ENCODE measurements at places on chromosomes 7 and 10.

GRCh38 chr7:45241339-45242109, 83.9 kb downstream of the RAMP3 start:
- no peak for DNase-seq

- DNase-seq, result no peak
These were observed 14.3 kb downstream of the UBTD1 start for GRCh38 chr10:97512993-97513392.

- DNase-seq, result no peak
These were observed 37.3 kb upstream of the TPST1 start for GRCh38 chr7:66167773-66168387.

GRCh38 chr7:49852619-49853462, 79.4 kb downstream of the VWC2 start:
- no peak for DNase-seq

- DNase-seq, result peak; percentile 85
These were observed 1.7 kb upstream of the MYO1G start for GRCh38 chr7:44980393-44981034.

DNA sequence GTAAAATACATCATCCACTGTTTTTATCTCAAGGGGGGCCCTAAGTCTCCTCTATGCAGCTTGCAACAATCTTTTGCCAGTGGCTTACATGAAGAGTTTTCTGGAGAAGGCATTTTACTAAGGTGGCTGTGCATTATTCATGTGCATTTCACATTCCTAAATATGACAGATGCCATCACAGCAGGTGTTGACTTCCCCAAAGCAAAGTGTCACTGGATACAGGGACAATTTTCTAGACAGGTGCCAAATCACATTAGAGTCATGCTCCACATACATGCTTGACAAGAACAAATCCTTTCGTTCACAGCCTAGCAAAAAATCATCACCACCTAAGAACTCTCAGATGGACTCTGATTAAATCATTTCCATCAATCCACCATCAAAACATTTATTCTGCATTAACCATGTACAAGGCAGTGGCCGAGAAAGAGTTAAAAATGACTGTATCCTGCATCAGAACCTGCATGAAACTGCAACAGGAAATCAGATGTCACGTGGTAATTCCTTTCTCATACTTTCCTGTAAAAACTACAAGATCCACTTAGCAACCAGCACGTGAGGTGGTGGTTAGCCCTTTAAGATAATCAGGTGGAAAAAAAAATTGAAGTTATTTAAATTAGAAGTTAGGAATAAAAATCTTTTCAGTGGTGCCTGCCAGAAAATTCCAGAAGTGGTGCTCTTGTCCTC, 88.2 kb upstream of the AFAP1L2 start:
- no peak for DNase-seq

- DNase-seq, result no peak
These were observed 11.8 kb upstream of the COBL start for GRCh38 chr7:51328351-51328801.

DNA sequence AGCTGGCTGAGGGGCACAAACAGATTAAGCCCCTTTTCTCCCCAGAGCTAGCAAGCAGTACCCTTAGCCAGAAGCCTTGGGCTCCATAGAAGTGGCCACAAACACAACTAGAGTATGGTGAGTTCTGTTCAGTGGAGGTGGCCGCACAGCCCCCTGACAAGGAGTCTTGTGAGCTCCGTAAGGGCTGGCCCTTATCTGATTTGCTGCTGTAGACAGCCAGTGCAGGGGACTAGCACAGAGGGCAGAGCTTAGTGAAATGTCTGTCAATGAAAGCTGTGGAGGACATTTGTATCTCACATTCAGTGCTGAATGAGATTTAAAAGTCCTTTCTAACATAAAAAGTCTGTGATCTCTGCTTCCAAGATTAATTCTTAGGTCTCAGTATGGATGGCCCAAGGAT, 137.3 kb downstream of the AUTS2 start:
- DNase-seq, result no peak

- DNase-seq, result no peak
These were observed 106.1 kb downstream of the CHN2 start for GRCh38 chr7:29300649-29301048.

DNA sequence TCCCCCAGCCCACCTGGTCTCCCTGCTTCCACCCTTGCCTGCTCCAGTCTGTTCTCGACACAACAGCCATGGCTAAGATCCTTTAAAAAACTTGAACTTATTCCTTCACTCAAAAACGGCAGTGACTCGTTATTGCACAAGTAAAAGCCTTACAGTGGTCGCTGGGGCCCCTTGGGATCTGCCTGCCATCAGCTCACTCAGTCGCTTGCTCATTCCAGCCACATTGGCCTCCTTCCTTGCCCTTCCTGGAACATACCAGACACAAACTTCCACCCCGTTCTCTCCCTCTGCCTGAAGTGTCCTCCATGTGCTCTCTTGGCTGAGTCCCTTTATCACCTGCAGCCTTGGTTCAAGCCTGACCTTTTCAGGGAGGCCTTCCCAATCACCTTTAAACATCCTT, 4.7 kb downstream of the CCNY start:
- no peak for DNase-seq

GRCh38 chr7:34260279-34260678, 354.9 kb downstream of the BMPER start:
- no peak for DNase-seq

DNA sequence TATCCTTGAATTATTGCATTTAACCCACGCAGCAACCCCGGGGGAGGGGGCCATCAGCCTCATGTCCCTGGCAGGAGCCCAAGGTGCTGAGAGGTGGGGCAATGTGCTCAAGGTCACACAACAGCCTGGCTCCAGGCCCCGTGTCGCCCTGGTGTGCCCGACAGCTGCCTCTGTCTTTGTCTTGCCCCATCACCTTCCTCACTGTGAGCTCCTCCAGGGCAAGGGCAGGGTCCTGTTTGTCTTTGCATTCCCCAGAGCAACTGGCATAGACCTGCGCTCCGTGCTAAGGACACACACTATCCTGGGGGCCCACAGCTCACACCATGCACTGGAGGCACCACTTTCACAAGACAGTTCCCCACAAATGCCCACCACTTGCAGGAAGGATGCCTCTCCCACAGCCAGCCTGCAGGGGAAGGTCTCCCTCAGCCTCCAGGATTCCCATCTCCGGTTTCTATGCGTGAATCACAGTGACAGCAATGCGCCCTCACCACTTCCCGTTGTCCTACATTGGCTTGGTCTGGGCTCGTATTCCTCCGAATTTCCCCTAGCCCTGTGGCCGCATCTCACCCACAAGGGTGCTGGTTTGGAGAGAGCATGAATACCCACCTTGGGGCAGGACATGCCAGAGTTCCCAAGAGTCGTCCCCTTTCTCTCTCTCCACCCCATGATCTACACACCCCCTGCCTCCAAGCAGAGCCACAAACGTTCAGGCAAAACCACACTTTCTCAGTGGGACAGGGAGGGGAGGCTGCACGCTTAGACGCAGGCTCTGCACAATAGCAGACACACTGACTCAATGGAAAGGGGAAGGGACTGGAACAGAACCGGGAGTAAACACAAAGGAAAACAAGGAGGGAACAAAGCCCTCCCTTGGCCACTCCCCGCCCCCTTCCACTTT, 10.3 kb downstream of the ITPRIP start:
- DNase-seq, result no peak

DNA sequence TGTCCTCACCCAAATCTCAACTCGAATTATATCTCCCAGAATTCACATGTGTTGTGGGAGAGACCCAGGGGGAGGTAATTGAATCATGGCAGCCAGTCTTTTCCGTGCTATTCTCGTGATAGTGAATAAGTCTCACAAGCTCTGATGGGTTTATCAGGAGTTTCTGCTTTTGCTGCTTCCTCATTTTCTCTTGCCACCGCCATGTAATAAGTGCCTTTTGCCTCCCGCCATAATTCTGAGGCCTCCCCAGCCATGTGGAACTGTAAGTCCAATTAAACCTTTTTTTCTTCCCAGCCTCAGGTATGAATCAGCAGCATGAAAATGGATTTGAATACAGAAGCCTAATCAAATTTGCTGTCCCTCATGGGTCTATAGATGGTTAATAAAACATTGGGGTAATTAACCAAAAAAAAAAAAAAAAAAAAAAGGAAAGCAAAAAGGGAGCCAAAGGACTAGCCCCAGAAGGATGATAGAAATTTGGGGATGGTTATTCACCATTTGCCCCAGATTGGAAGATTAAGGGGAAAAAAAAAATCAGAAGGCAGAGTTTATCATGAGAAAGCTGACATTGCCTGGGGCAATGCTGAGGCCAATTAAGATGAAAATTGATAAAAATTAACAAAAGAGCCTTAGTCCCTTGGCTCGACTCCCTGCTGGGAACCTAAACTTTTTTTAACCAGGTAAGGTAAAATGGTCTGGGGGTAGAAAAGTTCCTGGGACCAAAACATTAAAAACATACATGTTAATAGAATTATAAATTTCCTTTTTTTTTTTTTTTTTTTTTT, 27.6 kb downstream of the AVL9 start:
- no peak for DNase-seq

GRCh38 chr7:105830405-105831301, 45.7 kb downstream of the ATXN7L1 start:
- peak; percentile 45 for DNase-seq

GRCh38 chr7:805261-805660, 27.0 kb upstream of the SUN1 start:
- DNase-seq, result no peak

DNA sequence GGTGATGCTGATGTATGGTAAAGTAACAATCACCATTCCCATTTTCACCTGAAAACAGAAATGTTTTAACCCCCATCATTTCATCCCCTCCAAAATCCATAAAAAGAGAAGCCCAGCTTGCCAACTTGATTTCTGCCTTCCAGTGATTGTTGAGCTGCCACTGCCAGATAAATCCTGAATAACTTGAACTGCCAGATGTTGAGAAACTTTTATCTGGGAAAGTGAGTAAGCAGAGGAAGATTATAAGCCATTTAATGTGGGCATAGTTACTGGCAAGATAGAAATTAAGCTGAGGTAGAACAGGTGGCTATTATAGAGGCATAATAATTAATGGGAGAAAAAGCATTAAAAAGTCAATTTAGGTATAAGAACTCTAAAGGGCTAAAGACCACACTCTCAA, 534.1 kb downstream of the ANKRD7 start:
- no peak for DNase-seq

- DNase-seq, result peak; percentile 68
These were observed 171.2 kb upstream of the TNRC18 start for GRCh38 chr7:5594616-5595544.

DNA sequence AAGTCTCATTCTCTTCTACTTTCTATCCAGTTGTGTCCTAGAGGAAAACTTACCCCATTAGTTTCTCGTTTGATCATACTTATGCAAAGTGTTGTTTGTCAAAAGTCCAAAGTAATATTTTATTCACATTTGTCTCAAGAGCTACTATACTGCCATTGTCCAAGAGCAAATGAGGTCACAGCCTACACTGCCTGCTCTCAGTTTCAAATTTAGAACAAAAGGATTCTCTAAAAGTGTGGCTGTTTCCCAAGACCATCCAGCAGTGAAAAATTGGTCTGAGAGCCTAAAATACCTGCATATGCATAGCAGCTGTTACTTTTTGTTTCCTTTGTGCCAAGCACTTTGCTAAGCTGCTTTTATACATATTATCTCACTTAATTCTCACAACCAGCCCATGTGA, 439.5 kb upstream of the NFE2L3 start:
- DNase-seq, result no peak

DNA sequence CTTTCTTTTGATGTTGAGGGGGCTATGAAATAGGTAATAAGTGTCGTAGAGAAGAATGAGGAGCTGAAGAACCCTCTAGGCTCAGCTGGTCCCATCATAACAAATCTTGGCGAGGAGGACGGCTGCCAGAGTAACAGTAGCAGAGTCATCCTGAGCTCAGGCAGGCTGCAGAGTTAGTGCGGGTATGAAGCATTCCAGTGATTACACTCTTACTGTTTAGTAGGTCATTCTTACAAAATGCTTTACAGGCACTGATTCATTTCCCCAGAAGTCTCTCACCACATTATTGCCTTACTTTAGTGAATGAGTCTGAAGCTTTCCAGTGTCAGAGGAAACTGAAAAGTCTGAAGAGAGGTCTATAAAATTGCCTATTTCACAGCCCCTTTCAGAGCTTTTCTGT, 43.9 kb upstream of the GPR158 start:
- DNase-seq, result no peak

DNA sequence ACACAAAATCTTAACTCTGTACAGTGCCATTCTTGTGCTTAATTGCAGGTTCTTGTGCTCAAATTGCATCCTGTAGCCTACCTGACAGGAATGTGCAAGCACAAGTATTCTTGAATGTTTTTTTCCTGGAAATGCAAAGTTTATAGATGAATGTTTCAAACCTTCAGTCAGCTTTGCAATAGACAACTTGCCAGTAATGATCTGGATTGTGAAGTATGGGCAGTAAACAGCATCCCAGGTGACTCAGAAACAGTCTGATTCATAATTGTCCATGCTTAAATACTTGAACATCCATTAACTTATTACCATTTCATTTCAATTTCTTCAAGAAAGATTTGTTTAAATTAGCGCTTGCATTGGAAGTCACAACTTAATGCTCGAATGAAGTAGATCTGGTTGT, 347.2 kb downstream of the SDK1 start:
- DNase-seq, result no peak

GRCh38 chr10:127013211-127013656, 108.0 kb downstream of the DOCK1 start:
- DNase-seq, result no peak

GRCh38 chr7:127571741-127572505, 13.5 kb downstream of the GCC1 start:
- DNase-seq, result no peak

GRCh38 chr7:147516391-147516790, 1074.2 kb upstream of the C7orf33 start:
- DNase-seq, result no peak

DNA sequence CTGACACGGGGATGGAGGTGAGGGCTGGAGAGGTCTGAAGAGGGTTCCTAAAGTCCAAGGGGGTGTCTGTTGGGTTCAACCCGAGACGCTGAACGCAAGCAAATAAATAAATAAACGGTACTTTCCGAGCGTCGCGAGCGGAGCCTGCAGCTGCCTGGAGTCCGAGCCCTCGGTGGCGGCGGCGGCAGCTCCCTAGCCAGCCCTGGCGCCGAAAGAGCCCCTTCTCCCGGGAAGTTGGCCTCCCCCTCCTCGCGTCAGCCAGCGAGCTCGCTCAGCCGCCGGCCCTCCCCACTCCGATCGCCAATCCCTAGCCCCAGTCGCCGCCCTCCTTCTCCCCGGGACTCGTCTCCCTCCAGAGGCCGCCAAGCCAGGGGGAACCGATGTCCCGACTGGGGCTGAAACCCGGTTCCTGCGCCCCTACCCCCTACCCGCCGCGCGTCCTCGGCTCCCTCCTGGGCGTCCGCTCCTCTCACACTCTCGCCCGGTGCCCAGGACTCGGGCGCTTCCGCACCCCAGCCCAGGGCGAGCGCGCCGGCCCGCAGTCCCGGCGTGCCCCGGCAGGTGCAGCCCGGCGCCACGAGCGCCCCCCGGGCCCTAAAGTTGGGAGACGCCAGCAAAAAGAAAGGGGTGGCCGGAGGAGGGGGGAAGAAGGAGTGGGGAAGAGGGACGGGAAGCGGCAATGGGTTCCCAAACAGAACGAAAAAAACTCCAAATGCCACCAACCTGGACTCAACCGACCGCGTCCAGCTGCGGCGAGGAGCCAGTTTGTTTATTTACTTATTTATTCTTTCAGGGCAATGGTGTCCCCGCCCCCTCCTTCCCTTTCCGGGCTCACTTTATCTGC, at the start of gene GFRA1:
Gene GFRA1, minus strand, starts transcription at position 767 of the 844 bp plus-strand sequence. CDS start 1,177 bp downstream, outside the sequence.
- DNase-seq, result no peak

GRCh38 chr7:150949564-150949963, 28.6 kb downstream of the KCNH2 start:
- DNase-seq, result no peak

- no peak for DNase-seq
These were observed 59.8 kb upstream of the MSRB2 start for GRCh38 chr10:23035569-23035968.

GRCh38 chr10:131905603-131906268, 4.9 kb downstream of the PPP2R2D start:
- no peak for DNase-seq

All from activated CD8-positive, alpha-beta memory T cell treated with anti-CD3 and anti-CD28 coated beads for 24 hours (primary cell).